Fibroblast of skin of scalp (primary cell): ENCODE measurements at places on chromosomes 4 and X.

DNA sequence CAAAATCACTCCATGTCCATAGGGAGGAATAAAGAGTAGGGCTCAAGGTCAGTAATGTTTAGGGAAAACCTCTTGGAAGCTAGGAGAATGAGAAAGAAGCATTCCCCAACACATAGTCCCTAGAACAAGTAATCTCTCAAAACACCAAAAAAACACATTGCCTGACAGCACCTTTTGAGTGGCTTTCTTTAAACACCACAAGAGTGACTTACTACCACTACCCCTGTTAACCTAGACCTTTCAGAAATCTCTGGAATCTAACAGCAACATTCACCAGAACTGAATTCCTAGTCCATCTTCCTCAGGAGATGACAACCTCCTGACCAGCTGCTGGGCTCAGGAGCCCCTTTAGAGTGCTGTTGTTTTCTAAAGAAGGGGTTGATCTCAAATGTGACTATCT lies 142.2 kb downstream of the SOWAHB start:
- peak; percentile 46 for DNase-seq

- DNase-seq, result no peak
Measured at GRCh38 chr4:175833574-175834311, 21.7 kb upstream of the GPM6A start.

DNA sequence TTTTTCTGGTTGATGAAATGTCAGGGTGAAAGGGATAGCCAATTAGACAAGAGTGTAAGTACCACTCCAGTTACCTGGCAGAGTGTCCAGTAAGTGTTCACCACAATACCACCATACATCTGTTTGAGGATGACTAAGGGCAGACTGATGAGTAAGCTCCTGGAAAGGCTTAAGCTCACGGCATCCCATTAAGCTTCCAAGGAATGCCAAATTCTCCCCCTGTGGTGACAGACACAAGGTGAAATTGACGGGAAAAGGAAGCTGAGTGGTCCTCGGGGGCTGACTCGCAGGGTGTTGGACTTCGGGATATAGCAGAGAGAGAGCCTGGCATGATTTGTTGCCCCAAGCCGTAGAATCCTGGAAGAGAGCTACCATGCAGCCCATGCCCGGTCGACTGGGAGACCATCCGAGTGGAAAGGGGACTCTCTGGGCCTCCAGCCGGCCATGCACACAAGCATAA lies 7.6 kb upstream of the BST1 start:
- peak; percentile 96 for DNase-seq

- DNase-seq, result peak; percentile 14
Measured at GRCh38 chr4:104395168-104395614, 99.5 kb downstream of the CXXC4 start.

- no peak for DNase-seq
Measured at GRCh38 chr4:108398316-108398715, 222.1 kb upstream of the RPL34 start.

- DNase-seq, result no peak
Measured at GRCh38 chr4:145867406-145867805, 71.2 kb downstream of the ZNF827 start.

DNA sequence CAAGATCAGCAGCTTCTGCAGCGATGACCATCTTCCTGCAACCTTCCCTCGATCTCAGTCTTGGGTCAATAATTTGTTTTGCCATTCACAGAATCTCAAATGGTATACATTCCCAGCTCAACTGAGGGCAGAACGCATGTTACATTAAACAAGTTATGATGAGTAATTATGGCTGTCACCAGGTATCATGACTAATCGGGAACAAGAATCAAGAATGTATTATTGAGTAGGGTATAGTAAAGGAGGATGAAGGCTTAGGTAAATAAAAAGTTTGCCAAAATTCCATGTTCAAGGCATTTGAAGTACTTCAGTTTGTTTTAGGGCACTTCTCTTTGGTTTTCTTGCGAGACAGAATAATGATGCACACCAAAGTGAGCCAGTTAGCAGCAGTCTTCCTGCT lies 194.1 kb downstream of the SH2D1A start:
- no peak for DNase-seq

DNA sequence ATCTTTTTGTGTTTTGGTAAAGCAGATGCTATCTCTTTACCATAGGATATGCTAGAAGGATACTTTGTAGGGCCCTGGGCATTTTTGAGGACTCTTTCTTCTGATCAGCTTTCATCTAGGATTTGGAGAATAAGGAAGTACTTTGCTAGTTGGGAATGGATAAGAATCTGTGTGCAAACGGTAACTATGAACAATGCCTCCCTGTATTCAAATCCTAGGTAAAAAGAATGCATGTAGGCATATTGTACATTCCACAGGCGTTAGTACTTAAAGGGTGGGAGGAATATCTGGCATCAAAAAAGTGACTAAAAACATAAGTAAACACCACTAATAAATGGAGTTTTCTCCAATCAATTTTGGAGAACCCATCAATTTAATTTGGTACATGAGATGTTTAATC lies 59.7 kb downstream of the SH3BGRL start:
- DNase-seq, result peak; percentile 44

DNA sequence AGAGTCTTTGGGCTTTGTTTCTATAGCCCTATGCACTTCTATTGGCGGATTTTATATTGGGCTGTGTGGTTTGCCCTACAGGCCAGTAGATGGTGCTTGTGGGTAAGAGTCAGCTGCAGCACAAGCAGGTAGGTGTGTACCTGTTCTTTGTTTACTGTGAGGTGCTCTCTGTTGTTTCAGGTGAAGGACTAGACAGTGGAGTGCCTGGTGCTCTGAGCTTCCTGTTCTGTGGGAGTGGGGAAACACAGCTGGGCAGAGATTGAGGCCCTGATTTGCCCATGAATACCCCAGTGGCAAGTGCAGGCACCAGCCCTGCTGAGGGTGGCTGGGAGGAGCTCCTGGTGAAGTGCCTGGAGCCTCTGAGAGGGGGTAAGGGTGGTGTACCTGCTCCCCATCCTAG lies 26.3 kb upstream of the UCP1 start:
- DNase-seq, result no peak

DNA sequence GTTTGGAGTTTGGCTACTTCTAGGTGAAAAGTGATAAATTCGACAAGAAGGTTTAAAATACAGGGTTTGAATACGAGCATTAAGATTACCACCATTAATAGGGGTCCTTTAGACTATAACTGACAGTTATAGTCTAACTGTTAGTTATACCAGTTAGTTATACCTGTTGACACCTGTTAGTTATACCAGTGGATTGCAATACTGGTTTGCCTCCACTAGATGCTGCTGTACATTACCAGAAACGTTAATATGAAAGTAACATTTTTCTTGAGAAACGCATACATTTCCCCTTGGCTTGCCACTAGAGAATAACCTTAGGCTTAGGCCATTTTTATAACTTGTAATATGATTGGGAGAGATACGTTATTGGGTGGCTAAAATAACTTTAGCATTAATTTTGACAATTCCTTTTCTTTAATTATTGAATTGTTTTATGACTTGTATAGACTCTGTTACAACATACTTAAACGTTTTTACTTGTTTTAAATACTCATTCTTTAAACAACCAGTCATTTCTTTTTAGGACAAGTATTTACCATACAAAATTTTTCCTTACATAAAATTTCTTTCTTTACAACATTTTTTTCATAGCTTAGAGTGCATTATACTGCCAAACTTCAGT lies 911.2 kb downstream of the FSTL5 start:
- DNase-seq, result peak; percentile 9

DNA sequence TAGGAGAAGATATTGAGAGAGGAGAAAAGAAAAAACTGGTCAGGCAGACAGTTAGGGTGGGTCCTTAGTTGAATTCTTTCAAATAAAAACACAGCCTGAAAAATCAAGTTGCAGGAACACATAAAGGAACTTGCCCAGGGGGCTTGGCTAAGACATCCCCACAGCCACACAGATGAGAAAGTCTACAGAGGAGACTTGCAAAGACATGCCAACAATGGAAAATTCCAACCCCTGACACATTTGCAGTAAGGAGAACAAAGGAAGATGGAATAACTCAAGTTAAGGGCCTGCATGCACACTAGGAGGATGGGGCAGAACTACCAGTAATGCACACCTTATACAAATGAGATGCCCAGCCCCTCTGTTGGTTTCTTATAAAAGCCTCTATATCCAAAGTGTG lies 197.6 kb downstream of the CPXCR1 start:
- DNase-seq, result no peak

DNA sequence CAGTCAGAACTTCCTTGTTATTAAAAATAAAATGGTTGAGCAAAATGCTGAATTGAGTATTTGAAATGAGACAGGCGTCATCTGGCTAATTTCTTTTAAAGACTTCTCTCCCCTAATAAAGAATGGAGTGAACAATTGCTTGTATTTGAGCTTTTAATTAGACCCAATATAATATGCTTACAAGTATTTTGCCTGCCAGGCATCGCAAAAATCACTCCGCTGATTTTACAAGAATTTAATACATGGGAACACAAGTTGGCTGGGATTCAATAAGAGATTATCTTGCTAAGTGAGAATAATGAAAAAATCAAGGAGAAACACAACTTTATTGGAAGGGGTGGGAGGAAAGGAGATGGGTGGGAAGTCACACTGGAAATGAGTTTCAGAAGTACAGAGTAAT lies 52.3 kb downstream of the KLF3 start:
- no peak for DNase-seq

GRCh38 chr4:165803005-165803404 lies 70.0 kb upstream of the TLL1 start:
- no peak for DNase-seq

DNA sequence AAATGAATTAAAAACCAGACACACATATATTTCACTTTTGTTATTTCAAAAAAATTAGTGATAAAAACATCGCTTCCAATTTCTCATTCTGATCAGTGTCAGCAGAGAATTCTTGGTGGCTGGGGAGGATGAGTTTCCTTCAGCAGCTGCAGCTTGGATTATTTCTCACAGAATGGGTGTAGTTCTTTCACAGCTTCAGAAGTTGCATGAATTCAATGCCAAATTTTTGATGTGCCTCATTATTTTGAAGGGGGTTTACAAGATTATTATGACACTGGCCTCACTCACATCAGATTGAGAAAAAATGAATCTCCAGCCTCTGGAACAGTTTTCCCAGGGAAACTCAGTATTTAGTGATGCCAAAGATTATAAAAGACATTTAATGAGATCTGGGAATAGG lies 184.9 kb upstream of the WDFY3 start:
- no peak for DNase-seq

DNA sequence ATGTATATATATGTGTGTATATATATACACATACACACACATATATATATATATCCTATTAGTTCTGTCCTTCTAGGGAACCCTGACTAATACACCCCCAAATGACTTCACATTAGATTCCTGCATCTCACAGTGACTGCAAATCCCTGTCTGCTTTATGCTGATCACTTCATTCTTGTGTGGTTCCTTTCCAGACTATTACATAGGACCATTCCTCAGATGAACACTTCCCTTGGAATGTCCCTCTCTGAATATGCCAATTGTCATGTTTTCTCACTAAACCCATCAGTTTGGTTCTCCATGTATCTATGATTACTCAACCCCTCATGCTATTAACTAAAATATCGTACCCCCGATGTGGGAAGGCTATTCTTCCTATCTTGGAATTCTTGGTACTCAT lies 605.2 kb upstream of the NR3C2 start:
- DNase-seq, result peak; percentile 23

- DNase-seq, result no peak
Measured at GRCh38 chrX:19094654-19095053, 27.6 kb downstream of the ADGRG2 start.

DNA sequence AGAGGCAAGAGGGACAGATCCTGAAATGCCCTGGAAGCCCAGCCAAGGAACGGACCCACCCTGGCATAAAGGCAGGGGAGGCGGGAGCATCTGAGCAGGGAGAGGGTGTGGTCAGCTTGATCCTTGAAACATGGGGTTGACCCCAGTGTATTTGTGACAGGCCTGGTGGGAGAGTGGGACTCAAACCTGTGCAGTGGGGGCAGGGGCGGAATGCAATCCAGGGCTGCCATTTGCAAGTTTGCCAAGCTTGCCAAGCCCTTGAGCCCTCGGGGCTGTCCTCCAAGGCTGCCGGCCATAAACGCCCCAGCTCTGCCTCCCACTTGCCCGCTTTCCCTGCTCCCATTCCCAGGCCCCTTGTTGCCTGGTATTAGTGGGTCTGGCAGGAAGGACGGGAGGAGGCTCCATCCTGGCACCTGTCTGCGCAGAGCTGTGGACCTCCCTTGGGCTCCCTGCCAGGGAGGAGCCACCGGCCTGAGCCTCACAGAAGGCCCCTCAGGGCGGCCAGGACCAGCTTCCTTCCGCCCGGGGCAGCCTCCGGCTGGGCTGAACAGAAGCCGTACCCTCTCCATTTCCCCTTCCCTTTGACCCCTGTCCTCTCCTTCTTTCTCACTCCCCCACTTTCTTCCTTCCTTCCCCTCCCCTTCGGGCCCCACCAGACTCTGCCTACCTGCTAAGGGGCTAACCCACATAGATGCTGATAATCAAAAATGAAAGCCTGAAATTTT lies 661 bp downstream of the S100P start:
- no peak for DNase-seq

GRCh38 chr4:174332741-174333493 lies 49.2 kb downstream of the CEP44 start:
- peak; percentile 47 for DNase-seq

DNA sequence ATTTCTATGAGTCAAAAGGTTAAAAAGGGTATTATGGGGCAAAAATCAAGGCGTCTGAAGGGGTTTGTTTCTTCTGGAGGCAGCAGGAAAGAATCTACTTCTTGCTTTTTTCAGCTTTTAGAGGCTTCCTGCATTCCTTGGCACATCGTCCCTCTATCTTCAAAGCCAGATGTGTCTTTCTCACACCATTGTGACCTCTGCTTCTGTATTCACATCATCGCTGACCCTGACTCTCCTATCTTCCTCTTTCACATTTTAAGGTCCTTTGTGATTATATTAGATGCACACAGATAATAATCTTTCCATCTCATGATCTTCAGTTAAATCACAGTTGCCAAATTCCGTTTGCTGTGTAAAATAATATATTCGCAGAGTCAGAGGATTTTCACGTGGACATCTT lies 112.7 kb downstream of the PPP4R3C start:
- no peak for DNase-seq

DNA sequence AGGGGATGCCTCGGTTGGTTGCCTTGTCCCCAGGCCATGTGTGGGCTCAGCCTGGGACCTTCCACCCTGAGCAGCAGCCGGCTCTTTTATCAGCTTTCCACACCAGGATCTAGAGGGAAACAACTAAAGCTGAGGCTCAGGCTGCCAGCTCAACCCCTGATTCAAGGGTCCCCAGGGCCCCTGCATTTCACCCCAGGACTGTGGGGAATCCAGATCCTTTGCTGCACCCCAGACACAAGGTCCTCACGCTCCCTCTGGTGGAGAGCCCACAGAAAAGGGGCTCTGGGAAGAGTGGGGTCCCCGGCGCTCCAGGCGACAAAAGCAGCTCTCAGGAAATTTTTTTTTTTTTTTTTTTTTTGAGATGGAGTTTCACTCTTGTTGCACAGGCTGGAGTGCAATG lies 64.3 kb downstream of the ZFYVE28 start:
- peak; percentile 29 for DNase-seq

DNA sequence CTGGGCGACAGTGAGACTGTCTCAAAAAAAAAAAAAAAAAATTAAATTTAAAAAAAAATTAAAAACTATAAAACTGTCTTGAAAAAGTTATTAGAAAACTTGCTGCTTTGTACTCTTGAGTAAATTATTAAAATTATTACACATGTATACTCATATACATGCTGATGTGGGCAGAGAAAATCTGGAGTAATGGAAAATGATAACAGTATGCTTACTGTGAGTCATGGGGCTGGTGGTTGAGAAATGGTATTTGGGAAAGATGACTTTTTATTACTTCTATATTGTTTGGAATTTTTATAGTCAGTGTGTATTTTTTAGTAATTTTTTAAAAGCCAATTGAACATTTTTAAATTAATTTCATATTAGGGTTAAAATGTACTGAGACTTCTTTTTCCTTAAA lies 7.5 kb downstream of the YY2 start:
- DNase-seq, result peak; percentile 46

- DNase-seq, result no peak
Measured at GRCh38 chr4:26858947-26859401, 1.7 kb upstream of the STIM2 start.
